ENCODE measurements at places on chromosomes 3 and 15. TPM values are rescaled to one million over a fixed set of nuclear protein-coding genes. Genes with fewer than 3 reads are reported as not detected.

The ALDH1A2 gene
- total RNA-seq: 4.9 TPM

The TSC22D2 gene
- 22.4 TPM for total RNA-seq

The LRRC15 gene
- not detected for total RNA-seq

The GPR156 gene
- 4.2 TPM for total RNA-seq

The STAB1 gene
- total RNA-seq: 5.9 TPM

The MOBP gene
- total RNA-seq: 0.25 TPM

The EPHA3 gene
- total RNA-seq: 105 TPM

The DHX36 gene
- 104 TPM for total RNA-seq

The C3orf33 gene
- 10.1 TPM for total RNA-seq

The FRMD4B gene
- 49.9 TPM for total RNA-seq

The P4HTM gene
- total RNA-seq: 47.5 TPM

The MINDY4B gene
- total RNA-seq: not detected

The CD86 gene
- total RNA-seq: 1.2 TPM

The NRROS gene
- 0.49 TPM for total RNA-seq

The XCR1 gene
- not detected for total RNA-seq

The GLDN gene
- 2.7 TPM for total RNA-seq

The INSYN1 gene
- 24.1 TPM for total RNA-seq

The CSTA gene
- not detected for total RNA-seq

The CHST13 gene
- total RNA-seq: not detected

The TLNRD1 gene
- 6.9 TPM for total RNA-seq

The ZDHHC23 gene
- 6.4 TPM for total RNA-seq

The USF3 gene
- total RNA-seq: 20.4 TPM

The NCKIPSD gene
- total RNA-seq: 5.2 TPM

The SLC9C1 gene
- 0.25 TPM for total RNA-seq

The PRR23A gene
- not detected for total RNA-seq

The THAP10 gene
- 3.9 TPM for total RNA-seq

The MYL3 gene
- 0.49 TPM for total RNA-seq

The LRRK1 gene
- total RNA-seq: 0.98 TPM
